Amygdala (tissue), 56 donors: ENCODE measurements at places on chromosomes 13 and 19.

DNA sequence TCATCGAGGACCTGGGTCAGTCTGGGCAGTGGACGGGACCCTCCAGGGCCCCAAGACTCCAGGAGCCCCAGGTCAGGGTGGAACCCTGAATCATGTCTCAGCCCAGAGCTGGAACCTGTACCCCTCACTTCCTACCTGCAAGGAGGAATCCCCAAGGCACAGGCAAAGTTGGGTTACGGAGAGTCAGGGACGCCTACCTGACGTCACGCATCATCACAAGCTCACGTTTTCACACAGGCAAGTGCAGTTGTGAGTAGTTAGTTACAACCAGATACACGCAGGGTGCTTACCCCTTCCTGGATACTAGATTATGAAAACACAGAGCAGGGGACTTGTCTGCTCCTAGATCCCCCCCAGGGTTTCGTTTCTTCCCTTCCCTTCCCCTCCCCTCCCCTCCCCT lies 1.9 kb downstream of the RETN start:
- DNase-seq, result no peak

DNA sequence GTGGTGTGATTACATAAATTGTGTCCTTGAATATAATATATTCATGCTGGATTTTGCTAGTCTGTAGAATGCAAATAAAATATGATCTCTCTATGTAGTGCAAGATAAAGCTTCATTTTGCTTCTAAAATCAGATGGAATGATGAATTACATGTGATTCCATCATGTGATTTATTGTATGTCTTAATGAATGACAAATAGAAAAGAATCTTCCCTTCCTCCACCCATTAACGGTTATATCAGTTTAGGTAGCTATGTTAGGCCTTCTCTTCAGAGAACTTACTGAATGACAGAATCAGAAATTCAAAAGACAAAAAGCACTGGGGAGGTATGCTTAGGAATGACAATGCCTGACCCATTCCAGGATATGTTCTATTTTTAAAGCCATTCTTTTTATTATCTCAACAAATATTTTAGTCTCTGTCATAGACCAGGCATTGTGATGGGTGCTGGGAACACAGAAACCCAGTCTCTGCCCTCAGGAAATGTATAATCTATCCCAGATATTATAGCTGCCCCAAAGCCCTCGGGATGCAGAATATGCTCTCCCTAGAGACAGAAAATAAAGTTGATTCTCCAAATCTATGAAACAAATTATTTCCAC lies 90.6 kb downstream of the TEX26 start:
- no peak for DNase-seq

DNA sequence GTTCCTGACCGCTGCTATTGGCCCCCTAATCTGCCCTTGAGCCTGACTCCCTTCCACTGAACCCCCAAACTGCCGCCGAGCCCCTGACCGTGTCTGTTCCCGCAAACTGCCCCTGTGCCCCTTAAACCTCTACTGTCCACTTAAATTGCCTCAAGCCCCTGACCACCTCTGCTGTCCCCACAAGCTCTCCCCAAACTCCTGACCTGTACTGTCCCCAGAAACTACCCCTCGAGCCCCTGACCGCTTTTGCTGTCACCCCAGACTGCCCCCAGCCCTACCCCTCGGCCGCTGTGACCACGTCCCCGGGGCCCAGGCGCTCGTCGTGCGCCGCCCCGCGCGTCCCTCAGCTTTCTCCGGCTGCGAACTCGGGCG lies 382 bp downstream of the ZNF77 start:
- no peak for DNase-seq

DNA sequence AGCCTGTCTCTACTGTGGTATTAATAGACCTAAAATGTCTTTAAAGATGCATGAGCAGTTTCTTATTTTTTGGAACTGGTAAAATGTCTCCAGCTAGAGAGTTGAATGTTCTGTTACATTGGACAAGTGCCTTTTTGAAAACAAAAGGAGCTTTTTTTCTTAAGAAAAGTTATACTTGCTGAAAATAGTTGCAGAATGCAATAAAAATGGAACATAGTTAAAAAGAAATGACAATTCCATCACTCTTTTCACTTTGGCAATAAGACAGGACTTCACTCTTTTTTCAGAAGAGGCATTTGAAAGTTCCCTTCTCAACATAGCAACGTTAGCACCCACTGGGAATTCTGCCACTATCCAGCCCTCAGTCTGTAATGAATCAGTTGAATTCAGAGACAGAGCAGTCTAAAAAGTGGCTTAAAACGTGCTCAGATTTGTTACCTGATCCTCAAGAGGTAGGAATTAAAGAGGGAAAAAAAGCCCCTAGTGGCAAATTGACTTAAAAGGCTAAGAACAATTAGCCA lies 10.1 kb downstream of the RGCC start:
- DNase-seq, result no peak

DNA sequence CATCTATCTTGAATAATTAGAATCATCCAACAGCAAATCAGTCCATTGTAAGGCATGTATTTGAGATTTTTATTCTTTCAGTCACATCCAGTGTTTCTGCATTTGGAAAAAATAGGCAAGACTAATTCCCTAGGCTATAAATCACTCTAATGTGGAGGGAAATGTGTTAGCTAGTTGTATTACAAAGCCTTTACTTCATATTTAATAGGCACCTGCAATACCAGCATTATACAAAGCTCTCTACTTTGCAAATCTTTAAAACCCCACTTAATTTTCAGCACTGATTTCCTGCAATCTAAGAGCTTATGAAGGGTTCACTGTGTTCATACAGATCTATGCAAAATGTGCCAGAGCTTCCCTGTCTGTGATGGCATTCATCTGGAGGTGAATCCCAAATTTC lies 12.3 kb downstream of the PCDH9 start:
- DNase-seq, result no peak

GRCh38 chr13:54486421-54487166 lies 1458.0 kb downstream of the OLFM4 start:
- no peak for DNase-seq

- no peak for DNase-seq
Observed at GRCh38 chr19:5466072-5466471, 10.9 kb downstream of the ZNRF4 start.

GRCh38 chr13:104318121-104318520 lies 1251.9 kb upstream of the SLC10A2 start:
- DNase-seq, result no peak

DNA sequence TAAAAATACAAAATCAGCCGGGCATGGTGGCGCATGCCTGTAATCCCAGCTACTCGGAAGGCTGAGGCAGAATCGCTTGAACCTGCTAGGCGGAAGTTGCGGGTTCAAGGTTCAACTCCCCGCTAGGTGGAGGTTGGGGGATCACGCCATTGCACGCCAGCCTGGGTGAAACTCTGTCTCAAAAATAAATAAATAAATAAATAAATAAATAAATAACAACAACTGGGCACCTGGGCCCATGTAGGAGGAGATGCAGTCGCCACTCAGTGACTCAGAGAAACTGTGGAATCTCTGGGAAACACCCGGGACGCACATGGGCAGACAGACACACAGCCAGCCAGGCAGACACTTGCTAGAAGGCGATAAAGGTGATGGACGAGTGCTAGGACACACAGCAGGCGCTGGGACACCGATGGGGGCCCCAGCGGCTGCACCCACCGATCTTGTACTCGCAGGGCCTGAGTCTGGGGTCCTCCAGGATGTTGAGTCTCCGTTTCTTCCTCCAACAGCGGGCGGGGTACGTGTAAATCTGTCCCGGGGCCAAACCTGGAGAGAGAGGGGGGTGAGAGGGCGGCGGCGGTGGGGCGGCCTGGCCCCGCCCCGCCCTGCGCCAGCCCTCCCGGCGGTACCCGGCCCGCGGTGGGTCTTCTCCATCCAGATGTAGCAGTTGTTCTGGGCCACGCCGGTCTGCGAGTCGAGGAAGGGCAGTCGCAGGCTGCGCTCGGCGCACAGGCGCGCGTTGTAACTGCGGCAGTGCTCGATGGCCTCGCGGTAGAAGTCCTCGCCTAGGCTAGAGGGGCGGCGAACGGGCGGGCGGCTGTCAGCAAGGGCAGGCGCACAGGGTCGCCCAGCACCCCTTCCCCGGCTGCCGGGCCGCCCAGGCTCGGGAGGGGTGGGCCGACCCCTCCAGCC lies 1.8 kb downstream of the DPF1 start:
- DNase-seq, result no peak
